ENCODE measurements at places on chromosomes 6 and 20. TPM values are rescaled to one million over a fixed set of nuclear protein-coding genes. Genes with fewer than 3 reads are reported as not detected.

The TMC2 gene
- not detected for total RNA-seq

The MOXD1 gene
- 0.29 TPM for total RNA-seq

The CBLN4 gene
- not detected for total RNA-seq

The OLIG3 gene
- not detected for total RNA-seq

The OR12D3 gene
- total RNA-seq: not detected

The SLC22A2 gene
- total RNA-seq: not detected

The RIMS1 gene
- 12.7 TPM for total RNA-seq

The COL12A1 gene
- total RNA-seq: 19.3 TPM

The FAM50B gene
- 3.5 TPM for total RNA-seq

The MACROD2 gene
- total RNA-seq: 0.33 TPM

The DSP gene
- total RNA-seq: 31.0 TPM

The ADISSP gene
- 32.3 TPM for total RNA-seq

The SIRPG gene
- total RNA-seq: not detected

The TP53INP2 gene
- 8.9 TPM for total RNA-seq

The AKAP7 gene
- 2.6 TPM for total RNA-seq

Measured in vein endothelial cell (primary cell).